ENCODE measurements at places on chromosomes 2 and 18.

DNA sequence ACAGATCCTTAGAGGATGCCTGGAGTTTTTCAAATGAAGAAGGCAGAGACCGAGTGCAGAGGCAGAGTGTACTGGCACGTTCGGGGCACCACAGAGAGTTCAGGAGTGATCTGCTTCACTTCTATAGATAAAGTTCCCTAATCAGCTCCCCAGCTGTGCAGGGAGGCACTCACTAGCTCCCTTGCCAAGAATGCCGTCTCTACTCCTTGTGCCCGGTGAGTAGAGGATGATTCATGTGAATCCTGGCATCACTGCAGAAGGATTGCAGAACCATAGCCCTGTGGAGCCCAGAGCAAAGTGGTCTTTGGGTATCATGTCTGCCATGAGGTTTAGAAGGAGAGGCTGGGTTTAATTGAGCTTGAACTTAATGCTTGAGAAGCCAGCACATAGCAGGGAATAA is 510.1 kb upstream of the RAB6C start:
- DNase-seq: no peak

DNA sequence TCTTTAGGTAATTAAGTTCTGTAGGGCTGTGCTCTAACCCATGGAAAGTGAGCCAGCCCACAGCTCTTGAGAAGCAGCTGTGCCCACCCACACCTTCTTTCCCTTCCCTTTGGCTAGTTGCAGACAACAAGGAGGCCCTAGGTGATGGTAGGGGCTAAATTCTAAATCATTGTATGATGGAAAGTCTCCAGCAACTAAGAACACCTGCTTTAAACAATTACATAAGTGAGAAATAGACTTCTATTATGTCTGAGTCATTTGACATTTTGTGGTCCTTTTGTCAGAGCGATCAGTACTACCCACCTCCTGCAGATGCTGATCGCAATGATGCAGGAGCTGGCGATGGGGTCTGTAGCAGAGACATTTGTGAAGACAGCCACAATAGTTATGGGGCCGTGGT is 79.6 kb downstream of the TEX51 start:
- no peak for DNase-seq

GRCh38 chr2:27370816-27371620 is 602 bp downstream of the SNX17 start:
- no peak for DNase-seq

GRCh38 chr2:5315041-5315440 is 377.1 kb upstream of the SOX11 start:
- DNase-seq: peak; percentile 52

DNA sequence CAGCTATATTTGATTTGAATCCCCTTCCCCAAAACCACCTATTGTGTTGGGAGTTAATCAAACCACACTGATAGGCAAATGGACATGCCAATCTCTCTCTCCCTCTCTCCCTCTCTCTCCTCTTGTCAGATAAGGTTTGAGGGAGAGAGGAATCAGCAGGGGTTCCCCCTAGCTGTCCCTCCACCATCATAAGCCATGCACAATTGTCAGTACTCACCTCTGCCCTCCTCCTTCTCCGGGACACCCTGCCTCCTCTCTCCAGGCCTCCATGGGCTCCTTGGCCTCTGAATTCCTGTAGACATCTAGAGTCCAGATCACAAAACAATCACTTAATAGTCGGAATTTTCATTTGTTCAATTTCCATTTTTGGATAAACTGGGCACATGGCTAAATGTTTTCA is 243.7 kb upstream of the RAB12 start:
- no peak for DNase-seq

- no peak for DNase-seq
These were observed 47.2 kb downstream of the PRKRA start for GRCh38 chr2:178403671-178404306.

DNA sequence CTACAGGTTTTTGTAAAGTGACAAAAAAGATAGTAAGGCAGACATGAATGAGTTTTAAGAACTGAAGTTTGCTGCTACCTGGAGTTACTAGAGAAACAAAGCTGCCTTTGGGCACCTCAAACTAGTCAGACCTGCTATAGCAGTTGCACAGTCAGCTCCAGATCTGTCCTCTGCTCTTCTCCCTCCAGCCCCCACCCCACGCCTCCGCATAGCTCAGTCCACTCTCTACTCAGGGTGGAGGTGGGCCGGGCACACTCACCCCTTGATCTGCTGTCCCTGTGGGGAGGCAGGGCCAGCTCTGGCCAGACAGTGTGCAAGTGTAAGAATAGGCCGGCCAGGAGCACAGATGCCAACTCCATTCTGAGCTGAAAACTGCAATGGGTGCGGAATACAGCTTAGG is 4.1 kb downstream of the SERTAD2 start:
- DNase-seq: peak; percentile 60

GRCh38 chr18:74414953-74415515 is 42.1 kb downstream of the DIPK1C start:
- no peak for DNase-seq

GRCh38 chr18:28884304-28884703 is 707.4 kb upstream of the CDH2 start:
- DNase-seq: no peak

GRCh38 chr2:149928011-149928410 is 340.4 kb upstream of the MMADHC start:
- no peak for DNase-seq

DNA sequence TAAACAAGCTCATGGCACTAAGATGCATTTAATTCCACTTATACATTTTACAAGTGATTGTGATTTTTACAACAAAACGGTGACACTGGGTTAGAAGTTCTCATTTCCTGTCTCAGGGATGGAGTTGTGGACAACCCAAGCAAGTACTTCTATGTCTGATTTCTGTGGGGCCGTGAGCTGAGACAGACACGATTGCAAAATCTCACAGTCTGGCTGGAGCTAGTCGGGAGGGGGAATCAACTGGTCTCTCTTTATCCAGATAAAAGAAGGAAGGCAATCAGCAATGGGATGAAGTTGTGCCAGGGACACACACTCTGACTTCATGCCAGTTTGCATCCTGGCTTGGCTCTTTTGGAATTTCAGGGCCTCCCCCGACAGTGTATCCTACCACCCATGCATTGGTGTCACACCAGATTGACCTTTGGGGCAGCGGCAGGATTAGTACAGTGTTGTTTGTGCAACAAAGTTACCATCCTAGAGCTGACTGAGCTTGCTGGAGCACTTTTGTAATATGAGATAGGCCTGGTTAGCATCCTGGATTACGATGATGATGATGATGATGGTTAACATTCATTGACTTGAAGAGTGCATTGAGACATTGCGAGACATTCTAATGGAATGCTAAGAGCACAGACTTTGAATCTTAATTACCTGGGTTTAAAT is 98.8 kb downstream of the CTAGE1 start:
- no peak for DNase-seq

DNA sequence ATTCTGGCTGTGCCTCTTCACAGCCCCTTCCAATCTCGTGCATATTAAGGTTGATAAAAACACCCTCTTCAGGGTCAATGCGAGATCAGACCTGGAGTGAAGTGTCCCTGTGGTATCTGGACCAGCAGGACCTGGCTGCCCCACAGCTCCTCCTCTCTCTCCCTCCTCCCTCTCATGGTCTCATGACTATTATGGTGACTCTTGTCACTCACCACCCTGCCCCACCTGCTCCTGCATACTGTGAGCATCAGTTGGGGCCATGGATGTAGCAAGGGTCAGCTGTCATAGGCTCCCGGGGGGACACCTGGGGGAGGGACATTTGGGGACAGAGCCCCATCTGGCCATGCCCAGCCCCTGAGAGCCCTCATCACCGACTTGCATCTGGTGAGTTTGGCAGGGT is 50.2 kb downstream of the ODC1 start:
- no peak for DNase-seq

GRCh38 chr2:238667639-238668038 is 180.2 kb upstream of the TWIST2 start:
- no peak for DNase-seq

DNA sequence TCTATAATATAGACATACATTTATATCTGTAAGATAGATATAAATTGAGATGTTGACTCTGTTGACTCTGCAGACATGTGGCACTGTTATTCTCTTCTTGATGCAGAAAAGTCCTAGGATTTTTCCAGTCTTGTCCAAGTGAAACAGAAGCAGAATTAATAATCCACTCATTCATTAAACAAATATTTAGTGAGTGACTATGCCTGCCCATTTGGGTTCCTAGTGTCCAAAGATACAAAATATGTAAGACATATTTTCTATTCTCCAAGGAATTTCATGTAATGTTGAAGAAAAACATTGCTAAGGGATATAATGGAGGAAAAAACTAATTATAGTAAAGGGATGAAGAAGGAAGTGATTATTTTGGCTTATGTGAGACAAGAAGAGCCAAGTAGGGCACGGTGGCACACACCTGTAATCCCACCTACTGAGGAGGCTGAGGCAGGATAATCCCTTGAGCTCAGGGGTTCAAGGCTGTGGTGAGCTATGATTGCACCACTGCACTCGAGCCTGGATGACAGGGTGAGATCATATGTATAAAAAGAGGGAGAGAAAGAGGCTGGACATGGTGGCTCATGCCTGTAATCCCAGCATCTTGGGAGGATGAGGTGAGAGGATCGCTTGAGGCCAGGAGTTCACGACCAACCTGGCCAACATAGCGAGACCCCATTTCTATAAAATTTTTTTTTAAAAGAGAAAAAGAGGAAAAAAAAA is 19.9 kb upstream of the PLEKHH2 start:
- DNase-seq: no peak

GRCh38 chr2:62270728-62271127 is 74.8 kb downstream of the B3GNT2 start:
- peak; percentile 37 for DNase-seq

DNA sequence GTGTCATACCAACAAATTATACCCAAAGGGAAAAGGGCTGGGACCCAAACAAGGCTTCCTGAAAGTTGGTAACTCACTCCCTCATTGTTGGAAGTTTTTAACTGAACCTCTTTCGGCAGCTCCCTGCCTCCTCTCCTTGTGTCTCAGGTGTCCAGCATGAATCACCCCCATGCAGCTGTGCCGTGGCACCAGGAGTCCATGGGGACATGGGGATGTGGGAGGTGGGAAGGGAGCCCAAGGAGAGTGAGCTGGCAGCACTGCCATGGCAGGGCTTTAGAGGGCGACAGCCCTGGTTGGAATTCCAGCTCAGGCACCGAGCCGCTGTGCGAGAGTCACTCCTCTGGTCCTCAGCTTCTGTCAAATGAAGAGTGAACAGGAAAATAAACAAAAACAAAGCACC is 12.5 kb upstream of the GYPC start:
- no peak for DNase-seq

DNA sequence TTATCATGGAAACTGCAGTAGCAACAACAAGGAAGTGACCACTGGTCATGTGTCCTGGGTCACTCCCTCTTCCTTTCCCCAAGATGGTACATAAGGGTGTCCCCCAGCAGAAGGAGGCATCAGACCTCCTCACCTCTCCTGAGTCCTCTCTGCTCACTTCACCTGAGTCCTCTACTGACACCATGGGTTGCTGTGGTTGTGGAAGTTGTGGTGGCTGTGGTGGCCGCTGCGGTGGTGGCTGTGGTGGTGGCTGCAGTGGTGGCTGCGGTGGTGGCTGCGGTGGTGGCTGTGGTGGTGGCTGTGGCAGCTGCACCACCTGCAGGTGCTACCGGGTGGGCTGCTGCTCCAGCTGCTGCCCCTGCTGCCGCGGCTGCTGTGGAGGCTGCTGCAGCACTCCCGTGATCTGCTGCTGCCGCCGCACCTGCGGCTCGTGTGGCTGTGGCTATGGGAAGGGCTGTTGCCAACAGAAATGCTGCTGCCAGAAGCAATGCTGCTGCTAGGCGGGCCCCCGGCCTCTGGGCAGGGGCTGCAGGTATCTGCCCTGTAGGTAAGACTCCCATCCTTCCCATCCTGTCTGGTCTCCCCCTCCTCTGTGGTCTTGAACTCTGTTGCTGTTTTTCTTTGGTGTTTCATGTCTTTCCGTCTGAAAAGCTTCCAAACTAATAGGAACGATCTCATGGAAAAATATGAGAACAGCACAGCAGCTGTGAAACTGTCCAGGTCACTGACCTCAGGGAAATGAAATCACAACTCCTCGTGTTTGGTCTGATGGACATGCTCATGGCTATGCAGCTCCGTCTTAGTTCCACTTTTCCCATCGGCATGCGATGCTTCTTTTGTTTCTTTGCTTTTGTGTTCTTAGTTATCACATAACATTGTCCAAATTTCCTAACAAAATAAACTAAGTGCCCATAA is at the start of gene SCYGR4:
SCYGR4 (plus strand) TSS at position 183 of the 915 bp plus-strand sequence; CDS start at position 183, 0 bp downstream.
- DNase-seq: no peak

- no peak for DNase-seq
These were observed 812.8 kb downstream of the LRP1B start for GRCh38 chr2:141317986-141318385.

DNA sequence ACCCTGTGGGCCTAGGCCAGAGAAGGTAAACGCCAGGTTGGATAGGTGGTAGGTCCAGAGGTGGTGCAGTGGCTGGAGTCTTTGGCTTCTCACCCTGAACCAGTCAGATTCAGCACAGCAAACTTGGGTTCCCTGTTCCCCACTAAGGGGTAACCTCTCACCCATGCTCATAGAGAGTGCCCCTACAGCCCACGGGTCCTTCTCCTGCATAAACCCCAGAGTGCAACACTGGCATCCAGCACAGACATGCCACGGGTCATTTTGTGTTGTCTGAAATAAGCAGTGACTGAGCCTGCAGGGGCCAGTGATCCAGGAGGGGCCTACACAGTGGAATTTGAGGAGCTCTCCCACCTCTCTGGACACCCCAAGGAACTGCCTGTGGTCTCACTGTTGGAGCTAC is 40.5 kb upstream of the ATP6V1B1 start:
- DNase-seq: peak; percentile 3

DNA sequence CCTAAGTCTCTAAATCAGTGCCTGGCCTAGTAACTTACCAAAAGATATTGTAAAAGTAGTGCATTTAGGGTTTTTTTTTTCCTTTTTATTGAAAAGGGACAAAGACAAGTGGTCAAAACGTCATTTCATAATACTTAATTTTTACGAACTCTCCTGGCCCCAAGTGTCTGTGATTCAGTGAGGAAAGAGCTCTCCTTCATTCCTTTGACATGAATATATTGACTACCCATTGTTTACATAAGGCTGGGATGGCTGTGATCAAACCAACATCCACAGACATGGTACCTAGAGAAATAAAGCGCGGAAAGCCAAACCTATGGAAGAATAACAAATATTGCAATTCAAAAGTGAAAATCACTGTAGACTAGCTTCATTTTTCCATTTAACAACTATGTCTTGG is 198.4 kb downstream of the BABAM2 start:
- no peak for DNase-seq

Data from eye (tissue), 1 donor.